Germinal center (tissue), 1 donor: ENCODE measurements at places on chromosomes 7 and 10.
A peak's percentile ranks its signal among the peaks of the same experiment; 100 is the strongest.

- DNase-seq, result peak; percentile 16
These were observed 41.5 kb upstream of the SMIM30 start for GRCh38 chr7:113159746-113160339.

- DNase-seq, result no peak
These were observed 20.9 kb upstream of the MKLN1 start for GRCh38 chr7:131306777-131307176.

- no peak for DNase-seq
These were observed 717.2 kb downstream of the TNS3 start for GRCh38 chr7:46864716-46865115.

GRCh38 chr10:681670-682318, 7.7 kb downstream of the DIP2C start:
- DNase-seq, result no peak

DNA sequence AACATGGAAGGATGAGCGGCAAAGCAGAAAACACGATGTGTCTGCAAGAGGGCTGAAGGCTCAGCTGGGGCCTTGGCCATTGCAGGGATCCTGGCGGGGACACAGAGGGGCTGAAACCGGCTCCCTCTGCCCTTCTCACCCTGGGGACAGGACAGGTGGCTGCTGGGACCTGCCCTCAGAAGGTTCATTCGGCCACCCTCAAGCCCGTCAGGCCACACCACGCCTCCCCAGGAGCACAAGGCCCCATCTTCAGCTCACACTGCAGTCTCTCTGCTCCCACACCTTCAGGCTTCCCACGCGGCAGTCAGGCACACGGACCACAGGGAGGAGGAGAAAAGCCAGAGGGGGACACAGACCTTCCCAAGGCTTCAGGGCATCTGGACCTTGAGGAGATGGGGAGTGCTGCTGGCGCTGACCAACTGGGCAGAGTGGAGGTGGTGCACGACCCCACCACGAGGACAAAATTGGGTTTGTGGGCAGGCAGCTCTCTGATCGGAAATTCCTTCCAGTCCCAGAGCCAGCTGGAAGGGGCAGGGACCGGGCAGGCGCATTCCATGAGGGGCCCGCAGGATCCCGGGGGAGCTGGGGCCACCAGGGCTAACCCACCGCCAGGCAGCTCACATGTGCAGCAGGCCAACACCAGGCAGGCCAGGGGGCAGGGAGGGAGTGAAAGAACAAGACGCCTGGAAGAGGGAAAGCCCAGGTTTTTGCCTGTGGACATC, 104.0 kb downstream of the MAD1L1 start:
- DNase-seq, result no peak

GRCh38 chr7:22138106-22138505, 192.4 kb upstream of the CDCA7L start:
- no peak for DNase-seq

GRCh38 chr7:80818181-80818580, 100.7 kb downstream of the SEMA3C start:
- no peak for DNase-seq

DNA sequence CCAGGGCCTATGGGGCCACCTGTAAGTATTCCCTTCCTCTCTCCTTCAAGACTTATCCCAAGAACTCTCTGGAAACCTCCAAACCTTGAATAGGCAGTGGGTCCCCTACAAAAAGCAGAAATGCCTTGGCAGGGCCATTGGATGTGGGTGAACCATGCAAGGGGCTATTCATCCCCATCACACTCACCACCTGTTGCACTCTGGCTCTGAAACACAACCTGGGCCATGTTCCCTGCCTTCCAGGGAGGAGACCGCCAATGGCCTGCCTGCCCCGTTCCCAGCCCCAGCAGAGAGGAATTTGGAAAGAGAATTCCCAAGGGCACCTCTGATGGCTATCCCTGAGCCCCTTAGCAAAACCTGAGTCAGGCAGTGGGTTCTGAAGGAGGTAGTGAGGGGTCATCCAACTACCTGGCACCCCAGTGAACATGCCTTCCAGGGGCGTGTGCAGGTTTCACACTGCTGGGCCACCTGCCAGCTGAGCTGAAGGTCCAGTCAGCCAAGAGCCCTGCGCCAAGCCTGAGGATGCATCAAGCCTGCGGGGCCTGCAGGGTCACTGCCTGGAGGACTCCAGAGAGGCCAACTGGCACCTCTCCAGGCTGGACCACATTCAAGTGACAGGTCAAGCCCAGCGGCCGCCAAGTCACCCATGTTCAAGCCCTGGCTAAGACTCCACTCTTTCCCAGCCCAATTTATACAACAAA, 101.3 kb downstream of the COL13A1 start:
- no peak for DNase-seq

DNA sequence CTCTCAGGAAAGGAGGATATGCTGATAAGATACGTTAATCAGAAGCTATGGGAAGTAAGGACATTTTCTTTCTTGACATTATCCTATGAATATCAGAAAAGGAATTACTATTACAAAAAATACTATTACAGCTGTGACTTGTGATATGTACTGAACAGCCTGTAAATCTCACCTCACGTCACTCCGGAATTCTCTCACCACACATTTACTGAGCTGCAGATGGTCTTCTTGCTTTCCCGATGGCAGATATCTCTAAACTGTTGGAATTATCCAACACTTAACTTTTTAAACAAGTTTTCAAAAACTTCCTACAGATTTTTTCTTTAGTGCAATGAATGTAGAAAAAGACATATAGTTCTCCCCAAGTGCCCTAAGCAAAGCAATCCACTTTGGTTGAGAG, 313.4 kb downstream of the GPR37 start:
- DNase-seq, result no peak

GRCh38 chr7:44959433-44959951, 19.3 kb downstream of the MYO1G start:
- no peak for DNase-seq

- DNase-seq, result peak; percentile 79
These were observed 3.8 kb downstream of the HILPDA start for GRCh38 chr7:128459394-128459878.

DNA sequence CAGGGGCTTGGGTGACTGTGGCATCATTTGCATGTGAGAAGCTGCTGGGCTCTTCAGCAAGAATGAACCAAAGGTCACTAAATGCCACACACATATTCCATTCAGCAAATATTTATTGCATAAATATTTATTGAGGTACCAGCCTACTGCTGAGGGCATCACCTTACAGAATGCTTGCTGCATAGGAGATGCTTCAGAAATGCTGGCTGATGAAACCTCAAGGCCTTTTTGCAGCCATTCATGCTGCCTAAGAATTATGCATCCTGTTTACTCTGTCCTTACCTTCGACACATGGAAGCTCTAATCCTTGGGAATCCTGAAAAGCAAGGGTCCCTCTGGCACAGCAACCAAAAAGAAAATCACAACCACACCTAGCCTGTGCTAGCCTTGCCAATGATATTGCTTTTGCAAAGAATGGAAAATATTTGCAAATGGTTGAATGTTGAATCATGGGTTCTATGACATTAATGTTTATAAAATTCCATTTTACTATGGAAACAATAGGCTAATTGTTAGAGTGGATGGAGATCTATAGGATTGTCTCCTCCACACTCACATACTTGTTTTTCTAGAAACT, 79.6 kb downstream of the PCGF5 start:
- DNase-seq, result no peak

DNA sequence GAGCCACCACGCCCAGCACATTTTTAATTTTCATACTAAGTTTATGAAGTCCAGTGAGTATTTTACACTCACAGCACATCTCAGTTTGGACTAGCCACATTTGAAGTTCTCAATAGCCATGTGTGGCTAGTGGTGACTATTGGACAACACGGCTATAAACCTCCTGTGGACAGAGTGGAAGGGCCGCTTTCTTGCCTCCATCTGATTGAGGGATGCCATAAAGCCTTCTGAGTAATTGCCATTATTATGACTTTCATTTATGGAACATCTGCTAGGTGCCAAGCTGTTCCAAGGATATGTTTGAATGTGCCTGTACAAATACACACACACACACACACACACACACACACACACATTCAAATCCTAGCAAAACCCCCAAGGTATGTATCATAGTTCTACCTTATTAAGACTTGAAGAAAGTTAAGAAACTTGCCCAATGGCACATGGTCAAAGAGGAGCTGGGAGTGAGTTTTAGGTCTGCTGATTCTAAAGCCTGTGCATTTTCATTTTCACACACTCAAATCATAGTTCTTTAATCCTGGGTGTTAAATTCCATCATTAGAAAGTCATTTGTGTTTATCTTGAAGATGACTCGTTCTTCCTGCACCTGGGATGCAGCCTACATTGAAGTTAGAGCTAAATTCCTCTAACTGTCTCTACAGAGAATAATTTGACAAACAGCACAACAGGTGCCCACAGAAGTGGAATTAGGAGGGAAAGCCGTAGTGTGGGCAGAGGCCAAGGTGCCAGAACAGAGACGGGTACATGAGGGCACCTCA, 143.3 kb downstream of the PKD1L1 start:
- DNase-seq, result no peak

DNA sequence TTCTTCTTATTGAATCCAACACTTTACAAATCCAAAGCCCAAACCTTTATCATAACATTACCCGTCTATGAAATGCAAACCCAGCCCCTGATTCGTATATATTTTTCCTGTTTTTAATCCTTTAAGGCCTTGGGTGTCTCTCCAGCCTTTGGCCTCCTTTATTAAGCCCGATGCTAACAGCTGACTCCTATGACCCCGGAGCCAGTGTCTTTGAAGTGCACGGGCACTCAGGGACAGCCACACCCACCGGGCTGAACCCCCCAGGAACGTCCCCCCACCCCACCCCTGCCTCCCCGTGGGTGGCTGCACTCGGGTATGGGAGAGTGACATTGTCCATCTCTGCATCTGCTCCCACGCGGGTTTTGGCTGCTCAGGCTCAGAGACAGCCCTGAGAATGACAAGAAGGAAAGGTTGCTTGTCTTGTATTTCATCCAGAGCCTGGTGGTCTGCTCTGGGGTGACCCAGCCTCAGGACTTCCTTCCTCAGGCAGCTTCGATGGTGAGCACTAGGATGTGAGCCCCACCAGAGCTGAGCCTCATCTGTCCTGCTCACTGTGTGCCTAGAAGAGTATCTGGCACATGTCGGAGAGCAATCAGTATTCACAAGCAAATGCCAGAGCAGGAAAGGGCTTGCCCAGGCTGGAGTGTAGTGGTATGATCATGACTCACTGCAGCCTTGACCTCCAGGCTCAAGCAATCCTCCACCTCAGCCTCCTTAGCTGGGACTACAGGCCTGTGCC, 210.4 kb downstream of the SKIDA1 start:
- no peak for DNase-seq

- no peak for DNase-seq
These were observed 566.0 kb downstream of the CALN1 start for GRCh38 chr7:71846160-71846559.

DNA sequence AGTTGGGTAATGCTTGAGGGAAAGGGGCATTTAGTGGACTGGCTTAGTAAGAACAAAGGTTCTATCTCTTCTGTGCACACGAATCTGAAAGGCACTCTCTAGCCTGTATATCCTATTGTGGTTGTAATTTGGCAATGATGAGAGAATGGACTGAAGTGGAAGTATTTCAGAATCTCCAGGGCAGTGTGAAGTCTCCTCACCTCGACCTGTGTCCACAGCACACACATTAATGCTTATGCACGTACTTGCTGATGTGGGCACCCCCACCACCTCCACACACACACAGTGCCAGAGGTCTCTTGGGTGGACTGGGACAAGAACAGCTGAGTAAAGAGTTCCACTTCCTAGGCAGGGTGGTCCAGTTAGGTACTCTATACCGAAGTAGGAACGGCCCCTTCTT, 6.9 kb downstream of the SMC3 start:
- no peak for DNase-seq

- DNase-seq, result no peak
These were observed 54.7 kb downstream of the ARHGAP22 start for GRCh38 chr10:48550071-48550691.

GRCh38 chr7:27708485-27708884, 31.5 kb upstream of the TAX1BP1 start:
- DNase-seq, result no peak

DNA sequence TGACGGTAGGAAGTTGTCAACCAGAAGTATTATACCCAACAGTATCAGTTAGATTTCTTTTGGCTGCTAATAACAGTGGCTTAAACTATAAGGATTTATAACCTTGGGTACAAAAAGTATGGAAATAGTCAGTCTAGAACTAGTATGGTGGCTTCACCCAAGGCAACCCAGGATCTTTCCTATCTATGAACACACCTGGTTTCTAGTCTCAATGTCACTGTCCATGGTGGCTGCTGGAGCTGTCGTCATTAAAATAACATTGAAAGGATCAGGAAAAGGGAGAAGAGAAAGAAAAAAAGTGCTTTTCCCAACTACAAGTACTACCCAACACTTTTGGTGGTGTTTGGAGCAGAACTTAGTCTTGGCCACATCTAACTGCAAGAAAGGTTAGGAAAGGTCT, 27.7 kb downstream of the PHTF2 start:
- DNase-seq, result no peak

- DNase-seq, result no peak
These were observed 237.5 kb downstream of the CREB5 start for GRCh38 chr7:28649811-28650210.

DNA sequence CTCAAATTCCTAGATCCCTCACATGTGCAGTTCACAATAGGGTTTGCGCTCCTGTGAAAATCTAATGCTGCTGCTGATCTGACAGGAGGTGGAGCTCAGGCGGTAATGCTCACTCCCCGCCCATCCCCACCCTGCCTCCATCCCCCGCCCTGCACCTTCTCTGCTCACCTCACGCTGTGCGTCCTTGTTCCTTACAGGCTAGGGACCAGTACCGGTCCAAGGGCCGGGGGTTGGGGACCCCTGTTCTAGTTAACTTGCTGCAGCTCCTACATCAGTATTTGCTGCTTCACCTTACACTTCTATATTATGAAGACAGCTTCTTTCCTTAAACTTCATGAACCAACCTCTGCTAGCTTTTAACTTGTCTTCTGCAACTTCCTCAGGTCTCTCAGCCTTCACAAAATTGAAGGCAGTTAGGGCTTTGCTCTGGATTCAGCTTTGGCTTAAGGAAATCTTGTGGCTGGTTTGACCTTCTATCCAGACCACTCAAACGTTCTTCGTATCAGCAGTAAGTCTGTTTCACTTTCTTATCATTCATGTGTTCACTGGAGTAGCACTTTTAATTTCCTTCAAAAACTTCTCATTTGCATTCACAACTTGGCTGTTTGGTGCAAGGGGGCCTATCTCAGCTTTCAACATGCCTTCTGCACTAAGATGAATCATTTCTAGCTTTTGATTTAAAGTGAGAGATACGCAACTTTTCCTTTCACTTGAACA, 1.7 kb upstream of the TNKS2 start:
- peak; percentile 43 for DNase-seq

- no peak for DNase-seq
These were observed 52.4 kb upstream of the NANOS1 start for GRCh38 chr10:118977022-118977599.

- no peak for DNase-seq
These were observed 408.2 kb upstream of the CELF2 start for GRCh38 chr10:10609379-10609955.

DNA sequence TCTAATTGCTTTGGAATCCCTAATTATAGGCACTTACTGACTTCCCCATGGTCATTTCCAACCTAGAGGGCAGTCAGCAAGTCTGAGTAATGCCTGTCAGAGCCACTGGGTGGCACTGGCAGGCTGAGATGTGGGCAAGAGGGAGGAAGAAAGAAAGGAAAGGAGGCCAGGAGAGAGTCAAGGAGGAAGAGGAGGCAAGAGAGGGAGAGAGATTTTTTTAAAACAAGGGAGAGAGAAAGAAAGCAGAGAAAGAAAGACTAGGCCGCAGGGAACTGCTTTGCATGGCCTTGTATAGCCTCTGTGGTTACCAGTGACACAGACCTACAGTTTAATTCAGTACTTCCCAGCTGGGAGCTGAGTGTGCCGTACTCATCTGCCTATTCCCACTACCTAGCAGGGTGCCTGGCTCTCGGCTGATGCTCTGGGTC, 210.4 kb upstream of the ADO start:
- peak; percentile 44 for DNase-seq

- DNase-seq, result no peak
These were observed 18.0 kb upstream of the SPOCK2 start for GRCh38 chr10:72106154-72106849.
